ENCODE measurements at places on chromosomes 2 and 18.

GRCh38 chr18:63749489-63749888 is 25.7 kb upstream of the SERPINB7 start:
- DNase-seq: no peak

DNA sequence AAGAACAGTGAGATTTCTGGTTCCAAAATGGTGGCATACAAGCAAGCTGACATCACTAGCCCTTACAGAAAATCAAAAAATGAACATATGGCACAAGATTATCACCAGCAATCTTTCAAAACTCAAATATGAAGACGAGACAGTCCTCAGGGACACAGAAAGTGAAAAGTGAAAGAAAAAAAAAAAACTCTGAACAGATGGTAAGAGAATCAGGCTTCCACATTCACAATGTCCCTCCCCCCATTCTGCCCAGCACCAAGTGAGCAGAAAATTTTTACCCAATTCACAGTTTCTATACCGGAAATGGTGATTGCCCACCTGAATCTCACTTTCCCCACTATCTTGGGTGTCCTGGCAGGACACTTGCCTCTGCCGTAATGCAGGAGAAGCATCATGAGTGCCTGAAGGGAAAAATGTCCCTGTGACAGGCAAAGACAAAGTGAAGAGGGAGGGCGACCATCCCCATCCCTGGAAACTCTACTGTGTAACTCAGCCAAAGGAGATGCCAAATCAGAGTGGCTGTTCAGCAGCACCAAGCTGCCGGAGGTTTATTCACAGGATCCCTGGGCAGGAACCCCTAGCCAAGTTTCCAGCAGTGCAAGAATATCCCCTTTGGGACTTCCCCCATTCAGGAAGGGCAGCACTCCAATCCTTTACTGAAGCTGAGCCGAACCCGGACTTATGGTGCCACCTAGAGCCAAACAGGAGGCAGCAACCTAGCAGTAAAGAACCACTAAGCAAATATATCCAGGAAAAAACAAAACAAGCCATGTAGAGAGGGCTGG is 312.2 kb downstream of the LRATD1 start:
- peak; percentile 54 for DNase-seq

DNA sequence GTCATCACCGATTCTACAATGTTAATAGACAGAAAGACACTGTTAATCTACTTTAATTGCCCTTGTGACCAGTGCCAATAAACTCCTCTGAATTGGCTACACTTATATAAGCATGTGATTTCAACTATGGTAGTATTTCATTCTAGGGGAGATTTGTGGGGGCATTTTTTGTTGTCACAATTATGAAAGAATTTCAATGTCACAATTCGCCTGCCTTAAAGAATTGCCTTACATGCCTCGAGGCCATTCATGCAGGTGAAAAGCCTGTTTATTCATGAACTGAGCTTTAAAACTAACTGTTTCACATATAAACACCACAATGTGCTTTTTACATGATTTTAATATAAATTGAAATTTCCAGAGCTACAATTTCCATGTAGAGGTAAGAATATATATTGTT is 162.8 kb downstream of the GCA start:
- DNase-seq: no peak

GRCh38 chr2:170204298-170204951 is 26.5 kb downstream of the MYO3B start:
- DNase-seq: no peak

Data from RKO (cell line).